Mucosa of descending colon (tissue), 3 donors: ENCODE measurements at places on chromosomes 6 and 20.

DNA sequence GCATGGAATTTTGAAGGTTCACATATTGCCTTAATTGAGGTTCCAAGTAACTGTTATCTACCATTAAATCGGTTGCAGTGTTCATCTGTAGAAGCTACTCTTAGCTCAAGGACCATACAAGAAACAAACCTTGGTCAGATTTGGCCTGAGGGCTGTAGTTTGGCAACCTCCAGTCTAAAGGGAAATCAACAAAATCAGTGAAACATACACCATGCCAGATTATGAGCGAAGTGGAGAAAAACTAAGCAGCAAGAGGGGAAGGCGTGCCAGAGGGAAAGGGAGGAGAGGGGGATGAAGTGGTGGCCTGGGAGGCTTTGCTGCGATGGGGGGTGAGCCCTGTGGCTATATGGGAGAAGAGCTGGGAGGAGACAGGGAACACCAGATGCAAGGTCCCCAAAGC is 8.8 kb upstream of the SNAI1 start:
- DNase-seq: no peak

DNA sequence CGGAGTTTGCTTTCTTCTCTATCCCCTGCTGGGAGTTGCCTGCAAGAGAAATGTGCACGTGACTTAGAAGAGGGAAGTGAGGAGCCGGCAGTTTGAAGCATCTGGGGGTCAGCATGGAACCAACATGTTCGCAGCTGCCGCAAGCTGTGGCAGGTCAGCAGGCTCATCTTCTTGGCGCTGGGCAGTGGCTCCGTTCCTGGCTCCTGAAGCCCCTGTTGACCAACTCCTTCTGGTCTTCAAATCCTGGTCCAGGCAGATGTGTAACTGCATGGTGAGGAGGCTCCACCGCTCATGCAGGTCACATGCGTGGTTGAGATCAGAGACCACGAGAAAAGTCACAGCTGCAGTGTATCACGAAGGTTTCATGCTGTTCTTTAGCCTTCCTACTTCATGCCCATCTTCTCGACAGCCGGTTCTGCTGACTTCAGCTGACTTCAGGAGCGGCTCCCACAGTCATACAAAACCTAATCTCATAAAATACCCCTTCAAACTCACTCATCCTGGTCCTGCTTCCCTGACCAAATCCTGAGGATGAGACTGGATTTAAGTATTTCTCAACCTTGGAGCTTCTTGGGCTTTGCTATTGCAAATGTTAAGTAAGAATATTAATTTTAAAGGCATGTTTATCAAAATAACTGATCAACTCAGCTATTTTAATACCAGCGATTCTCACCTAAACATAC is 44.9 kb upstream of the BCAS1 start:
- no peak for DNase-seq

- DNase-seq: no peak
Observed at GRCh38 chr20:24598346-24598745, 128.9 kb downstream of the SYNDIG1 start.

GRCh38 chr6:136235233-136235564 is 14.9 kb downstream of the MTFR2 start:
- no peak for DNase-seq

DNA sequence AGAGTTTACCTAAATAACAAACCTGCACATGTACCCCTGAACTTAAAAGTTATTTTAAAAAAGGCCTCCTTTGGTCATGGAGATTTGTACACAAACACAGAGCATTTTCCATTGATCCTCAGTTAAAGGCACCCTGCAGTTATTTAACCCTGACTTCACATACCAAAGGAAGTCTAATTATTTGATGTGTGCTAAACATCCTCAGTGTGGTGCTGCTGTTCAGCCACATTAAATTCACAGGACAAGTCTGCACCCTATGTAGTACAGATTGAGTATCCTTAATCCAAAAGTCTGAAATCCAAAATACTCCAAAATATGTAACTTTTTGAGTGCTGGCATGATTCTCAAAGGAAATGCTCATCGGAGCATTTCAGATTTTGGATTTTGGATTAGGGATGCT is 21.4 kb downstream of the KCNQ5 start:
- DNase-seq: no peak
